SJSA1 (cell line): ENCODE measurements at places on chromosomes 2 and 18. TPM values are rescaled to one million over a fixed set of nuclear protein-coding genes. Genes with fewer than 3 reads are reported as not detected.

DNA sequence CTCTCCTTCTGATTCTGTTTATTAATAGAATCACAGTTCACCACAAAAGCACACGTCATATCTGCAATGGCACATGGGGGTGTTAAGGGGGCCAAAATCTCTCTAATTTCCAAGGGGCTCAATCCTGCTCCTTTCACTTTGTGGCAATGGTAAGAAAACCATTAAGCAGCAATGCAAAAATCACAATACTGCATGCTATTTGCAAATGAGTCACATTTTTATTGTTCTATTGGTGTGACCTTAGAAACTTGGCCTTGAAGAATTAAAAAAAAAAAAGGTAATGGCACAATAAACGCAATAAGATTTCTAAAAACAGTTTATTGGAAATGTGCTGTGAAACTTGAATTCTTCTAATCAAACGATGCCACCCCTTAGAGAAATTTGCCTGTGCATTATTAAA lies 251.5 kb downstream of the ZNF521 start:
- DNase-seq: no peak

- DNase-seq: peak; percentile 64
Observed at GRCh38 chr2:55923091-55923981, at the start of gene EFEMP1. Gene EFEMP1, minus strand, starts transcription at chr2:55923782. Its CDS starts 1,342 bp downstream, at chr2:55922440.

GRCh38 chr2:183998041-183998796 lies 600.1 kb upstream of the ZNF804A start:
- no peak for DNase-seq

DNA sequence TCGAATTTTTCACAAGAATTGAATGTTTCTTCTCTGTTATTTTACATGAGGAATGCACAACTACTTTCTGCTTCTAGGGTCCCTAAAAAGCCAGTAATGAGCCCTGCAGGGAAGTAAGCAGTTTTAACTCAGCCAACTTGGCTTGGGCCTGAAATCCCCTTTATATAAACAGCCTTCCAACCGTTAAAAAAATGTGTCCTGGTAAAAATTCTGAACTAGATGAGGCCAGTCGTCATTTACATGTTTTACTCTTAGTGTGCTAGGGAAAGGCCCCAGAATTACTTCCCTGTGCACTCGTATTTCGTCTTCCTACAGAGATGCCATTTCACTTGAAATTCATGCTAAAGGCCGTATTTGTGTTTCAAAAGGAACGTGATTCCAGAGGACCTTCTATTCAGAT lies 42.4 kb upstream of the RPE start:
- no peak for DNase-seq

DNA sequence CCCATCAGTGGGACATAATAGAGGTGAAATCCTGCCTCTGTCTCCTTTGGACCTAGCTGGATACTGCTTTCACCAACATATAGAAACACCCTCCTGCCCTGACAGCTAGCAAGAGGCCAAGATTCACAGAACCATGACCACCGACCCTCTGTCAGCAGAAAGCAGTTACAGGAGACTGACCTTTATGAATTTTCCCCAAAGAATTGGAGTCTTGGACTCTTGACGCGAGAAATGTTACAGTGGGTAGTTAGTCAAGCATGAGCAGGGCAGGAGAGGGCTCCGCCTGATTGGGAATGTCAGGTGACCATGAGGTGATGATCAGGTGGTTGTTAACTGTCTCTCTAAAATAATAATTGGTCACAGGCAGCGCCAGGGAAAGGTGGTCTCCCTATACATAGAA lies 1002.3 kb downstream of the TDRD15 start:
- DNase-seq: no peak

DNA sequence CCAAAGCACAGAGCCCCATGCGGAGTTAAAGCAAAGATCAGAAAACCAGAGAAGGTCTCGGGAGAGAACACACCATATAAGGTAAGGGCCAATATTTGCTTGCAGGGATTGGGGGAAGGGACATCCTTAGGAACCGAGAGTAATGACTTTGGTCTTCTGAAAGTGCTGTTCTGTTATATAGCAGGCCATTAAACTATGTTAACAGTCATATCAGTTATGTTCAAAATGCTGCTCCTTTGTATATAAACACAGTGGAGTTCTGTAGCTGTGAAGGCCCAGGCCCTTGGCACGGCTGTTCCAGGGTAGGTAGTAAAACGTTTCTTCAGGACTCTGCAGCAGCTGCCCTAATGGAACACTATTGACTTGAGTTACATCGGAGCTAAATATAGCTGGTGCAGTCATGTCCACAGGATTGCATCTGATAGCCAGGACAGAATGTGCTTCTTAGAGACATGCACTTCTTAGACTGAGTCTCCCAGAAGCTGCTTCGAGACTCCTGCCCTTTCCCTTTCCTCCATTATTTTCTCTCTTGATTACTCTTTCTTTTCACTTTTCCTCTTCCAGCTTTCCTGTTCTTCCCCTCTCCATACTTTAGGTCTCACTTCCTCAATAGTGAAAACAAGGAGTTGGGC lies 122.4 kb downstream of the SETBP1 start:
- no peak for DNase-seq

- DNase-seq: peak; percentile 54
Observed at GRCh38 chr18:6521803-6522418, 107.2 kb upstream of the L3MBTL4 start.

DNA sequence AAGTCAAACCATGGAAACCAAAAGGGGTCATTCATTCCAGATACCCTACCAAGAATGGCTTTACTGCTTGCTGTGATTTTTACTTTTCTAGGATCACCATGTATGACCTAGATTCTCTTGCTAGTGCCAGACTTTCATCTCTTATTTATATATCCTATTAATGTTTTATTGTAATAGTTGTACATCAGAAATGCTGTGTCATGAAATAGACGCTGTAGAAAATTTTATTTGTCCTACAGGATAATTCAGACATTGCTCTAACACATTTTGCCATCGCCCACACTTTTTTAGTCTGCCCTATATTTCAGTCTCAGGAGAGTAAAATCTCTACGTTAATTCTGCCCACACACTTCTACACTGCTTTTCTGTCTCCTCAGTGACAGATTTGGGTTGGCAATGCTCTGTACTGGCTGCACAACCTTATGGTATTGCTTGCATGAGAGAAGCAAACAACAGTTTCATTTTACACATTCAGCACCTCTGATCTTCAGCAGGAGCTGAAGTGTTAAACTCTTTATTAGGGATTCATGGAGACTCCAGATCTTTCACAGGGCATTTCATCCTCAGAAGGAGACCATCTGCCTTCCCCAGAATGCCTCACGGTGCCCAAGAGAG lies 871.8 kb upstream of the CHAC2 start:
- no peak for DNase-seq

DNA sequence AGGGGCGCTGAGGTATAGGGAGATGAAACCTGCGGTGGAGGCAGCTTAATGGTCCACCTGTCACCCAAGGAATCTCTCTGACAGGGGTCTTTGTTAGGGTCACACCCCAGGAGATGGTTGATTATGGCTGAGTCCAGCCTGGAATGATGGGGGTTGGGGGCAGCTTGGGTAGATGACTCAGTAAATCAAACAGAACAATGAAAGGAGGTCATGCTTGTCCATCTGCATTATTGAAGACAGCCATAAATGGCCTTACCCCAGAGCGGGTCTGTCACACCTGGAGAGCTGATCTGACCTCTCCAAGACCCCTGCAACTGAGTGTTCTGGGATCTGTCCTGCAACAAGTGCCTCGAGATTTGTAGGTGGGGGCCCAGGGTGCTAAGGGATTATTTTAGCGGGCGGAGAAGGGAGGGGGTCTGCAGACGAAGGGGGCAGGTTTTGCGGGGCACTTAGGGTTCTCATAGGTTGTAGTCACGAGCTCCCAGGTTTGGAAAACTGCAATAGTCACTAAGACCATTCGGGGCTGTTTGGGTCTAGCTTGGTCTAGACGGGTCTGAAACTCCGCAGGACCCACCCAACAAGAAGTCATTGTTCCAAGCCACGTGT lies 771 bp upstream of the IGFBP2 start:
- no peak for DNase-seq

DNA sequence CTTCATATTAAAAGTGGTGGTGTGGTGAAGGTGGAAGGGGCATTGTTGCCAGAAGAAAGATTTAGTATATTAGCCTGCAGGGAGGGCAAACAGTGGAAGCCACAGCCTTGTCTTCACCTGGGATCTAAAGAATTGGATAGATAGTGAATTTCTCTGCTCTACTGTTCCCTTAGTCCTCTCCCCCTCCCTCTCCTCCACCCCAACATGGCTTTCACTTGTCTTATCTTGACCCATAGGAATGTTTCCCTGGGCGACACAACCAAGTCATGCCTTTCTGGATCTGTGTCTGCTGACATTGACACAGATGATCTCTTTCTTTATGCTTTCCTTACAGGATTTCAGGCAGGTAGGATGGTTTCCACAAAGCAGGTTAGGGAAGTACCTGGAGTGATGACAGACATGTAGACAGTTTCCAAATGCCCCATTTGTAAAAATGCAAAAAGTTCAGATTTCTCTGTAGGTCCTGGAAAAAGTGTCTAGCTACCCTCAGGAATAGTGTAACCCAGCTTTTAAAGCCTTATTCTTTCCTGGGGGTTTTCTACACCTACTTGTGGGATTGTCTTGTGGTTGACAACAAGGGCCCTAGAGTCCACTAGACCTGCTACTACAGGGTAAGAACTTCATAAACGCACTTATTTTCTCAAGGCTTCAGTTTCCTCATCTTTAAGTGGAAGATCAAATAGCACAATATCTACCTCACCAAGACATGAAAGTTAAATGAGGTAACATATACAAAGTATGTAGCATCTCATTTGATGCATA lies 184.2 kb upstream of the SP5 start:
- no peak for DNase-seq

The TCF23 gene
- total RNA-seq: not detected in 2 replicates

GRCh38 chr2:159195697-159196096 lies 90.8 kb downstream of the WDSUB1 start:
- DNase-seq: no peak

DNA sequence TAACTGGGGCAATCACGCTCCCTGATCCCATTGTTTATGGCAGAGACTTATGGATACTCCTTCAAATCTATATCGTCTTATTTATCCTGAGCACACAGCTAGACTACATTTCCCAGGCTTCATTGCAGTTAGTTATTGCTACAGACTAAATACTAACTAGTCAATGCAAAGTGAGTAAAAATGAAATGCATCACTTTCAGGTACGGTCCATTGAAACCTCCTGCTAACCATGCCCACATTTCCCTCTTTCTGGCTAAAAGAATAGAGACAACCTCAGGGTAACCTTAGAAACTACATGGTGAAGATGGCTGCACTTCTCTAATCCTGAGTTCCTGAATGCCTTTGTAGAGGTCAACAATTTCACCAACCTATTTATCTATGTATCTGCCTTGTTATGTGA lies 437.4 kb downstream of the EPHA4 start:
- DNase-seq: no peak

The TWIST2 gene
- total RNA-seq: 32.6 and 33.9 TPM in 2 replicates

GRCh38 chr2:85503168-85503850 lies 35.7 kb upstream of the MAT2A start:
- DNase-seq: no peak

GRCh38 chr18:35383136-35383535 lies 6.0 kb upstream of the ZNF396 start:
- no peak for DNase-seq

DNA sequence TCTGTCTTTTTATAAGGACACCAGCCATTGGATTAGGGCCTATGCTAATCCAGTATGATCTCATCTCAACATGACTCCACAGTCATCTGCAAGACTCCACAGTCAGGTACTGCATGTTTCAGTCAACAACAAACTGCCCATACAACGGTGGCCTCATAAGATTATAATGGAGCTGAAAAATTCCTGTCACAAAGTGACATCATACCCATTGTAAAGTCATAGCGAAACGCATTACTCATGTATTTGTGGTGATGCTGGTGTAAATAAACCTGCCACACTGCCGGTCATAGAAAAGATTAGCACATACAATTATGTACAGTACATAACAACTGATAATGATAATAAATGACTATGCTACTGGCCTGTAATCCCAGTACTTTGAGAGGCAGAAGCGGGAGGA lies 102.2 kb downstream of the TEX51 start:
- peak; percentile 42 for DNase-seq

GRCh38 chr2:134296301-134296700 lies 42.4 kb downstream of the MGAT5 start:
- no peak for DNase-seq

GRCh38 chr2:73981081-73982001 lies 3.4 kb upstream of the TET3 start:
- peak; percentile 15 for DNase-seq

DNA sequence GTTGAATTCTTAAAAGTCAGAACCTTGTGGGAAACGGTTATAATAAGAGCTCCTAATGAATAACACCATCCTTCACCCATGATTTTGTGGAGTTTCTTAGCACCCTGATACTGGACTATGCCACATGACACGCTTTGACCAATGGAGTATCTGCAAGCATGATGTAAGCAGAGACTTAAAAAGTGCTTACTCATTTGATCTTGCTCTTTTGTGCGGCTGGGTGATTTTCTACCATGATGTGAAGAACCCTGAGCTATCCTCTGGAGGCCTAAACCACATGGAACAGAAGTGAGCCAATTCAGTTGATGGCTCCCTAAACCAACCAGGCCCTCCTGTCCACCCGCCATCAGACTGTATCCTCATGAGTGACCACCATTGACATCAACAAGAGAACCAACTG lies 70.9 kb downstream of the TCF4 start:
- no peak for DNase-seq

DNA sequence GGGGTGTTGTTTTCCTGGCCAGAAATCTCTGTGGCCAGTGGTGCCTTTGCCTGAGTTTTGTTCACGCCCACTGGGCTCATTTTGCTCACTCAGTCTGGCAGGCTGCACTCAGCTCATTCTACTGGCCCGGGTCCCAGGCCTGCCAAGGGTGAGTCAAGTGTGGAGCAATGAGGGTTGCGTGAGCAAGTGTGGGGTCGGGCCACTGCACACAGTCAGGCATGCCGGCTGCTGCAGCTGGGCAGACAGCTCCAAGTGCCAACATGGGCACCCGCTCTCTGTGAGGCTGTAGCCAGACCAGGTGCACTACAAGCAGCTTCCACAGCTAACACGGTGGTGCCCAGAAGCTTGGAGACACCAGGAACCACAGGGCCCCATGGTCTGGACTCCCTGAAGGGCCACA lies 801.1 kb upstream of the RAB6C start:
- no peak for DNase-seq

The OTX1 gene
- 0.66 and 0.74 TPM in 2 replicates for total RNA-seq

The AOX1 gene
- total RNA-seq: 5.8 and 19.5 TPM in 2 replicates

DNA sequence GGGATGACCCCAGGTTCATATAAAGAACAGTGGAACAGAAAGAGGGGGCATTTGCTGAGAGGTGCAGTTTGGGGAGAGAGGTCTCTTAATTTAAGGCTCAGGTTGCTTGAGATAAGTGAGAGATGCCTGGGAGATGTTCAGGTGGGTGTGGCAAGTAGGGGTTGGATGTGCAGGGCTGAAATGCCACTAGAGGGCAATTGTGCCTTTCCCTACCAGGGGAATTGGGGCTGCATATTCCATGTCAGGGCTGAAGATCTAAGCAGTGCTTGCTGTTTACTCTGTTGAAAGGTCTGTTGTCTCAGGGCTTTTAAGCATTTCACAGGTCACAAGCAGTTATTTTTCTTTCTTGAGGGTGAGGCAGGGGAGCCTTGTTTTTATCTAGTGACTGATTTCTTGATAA lies 7.8 kb downstream of the CCDC85A start:
- peak; percentile 15 for DNase-seq
